NCI-H1417 treated with DMSO at 0.1 percent for 48 hours (cell line): ENCODE measurements at places on chromosomes 5 and 9.

DNA sequence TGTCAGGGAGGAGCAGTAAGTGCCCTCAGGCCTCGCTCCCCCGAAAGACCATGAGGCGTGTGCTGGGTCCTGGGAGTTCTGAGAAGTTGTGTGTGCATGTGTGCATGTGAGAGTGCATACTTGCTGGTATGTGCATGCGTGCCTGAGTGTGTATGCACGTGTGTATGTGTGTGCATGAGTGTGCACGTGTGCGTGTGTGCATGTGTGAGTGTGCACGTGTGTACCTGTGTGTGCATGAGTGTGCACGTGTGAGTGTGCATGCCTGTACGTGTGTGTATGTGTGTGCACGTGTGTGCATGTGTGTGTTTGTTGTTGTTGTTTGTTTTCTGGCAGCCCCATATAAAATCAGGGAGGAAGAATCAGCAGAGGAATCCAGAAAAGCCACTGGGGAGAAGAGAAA lies 426.7 kb downstream of the IRX2 start:
- DNase-seq = no peak

GRCh38 chr5:133652951-133653759 lies 40.8 kb upstream of the FSTL4 start:
- no peak for DNase-seq

DNA sequence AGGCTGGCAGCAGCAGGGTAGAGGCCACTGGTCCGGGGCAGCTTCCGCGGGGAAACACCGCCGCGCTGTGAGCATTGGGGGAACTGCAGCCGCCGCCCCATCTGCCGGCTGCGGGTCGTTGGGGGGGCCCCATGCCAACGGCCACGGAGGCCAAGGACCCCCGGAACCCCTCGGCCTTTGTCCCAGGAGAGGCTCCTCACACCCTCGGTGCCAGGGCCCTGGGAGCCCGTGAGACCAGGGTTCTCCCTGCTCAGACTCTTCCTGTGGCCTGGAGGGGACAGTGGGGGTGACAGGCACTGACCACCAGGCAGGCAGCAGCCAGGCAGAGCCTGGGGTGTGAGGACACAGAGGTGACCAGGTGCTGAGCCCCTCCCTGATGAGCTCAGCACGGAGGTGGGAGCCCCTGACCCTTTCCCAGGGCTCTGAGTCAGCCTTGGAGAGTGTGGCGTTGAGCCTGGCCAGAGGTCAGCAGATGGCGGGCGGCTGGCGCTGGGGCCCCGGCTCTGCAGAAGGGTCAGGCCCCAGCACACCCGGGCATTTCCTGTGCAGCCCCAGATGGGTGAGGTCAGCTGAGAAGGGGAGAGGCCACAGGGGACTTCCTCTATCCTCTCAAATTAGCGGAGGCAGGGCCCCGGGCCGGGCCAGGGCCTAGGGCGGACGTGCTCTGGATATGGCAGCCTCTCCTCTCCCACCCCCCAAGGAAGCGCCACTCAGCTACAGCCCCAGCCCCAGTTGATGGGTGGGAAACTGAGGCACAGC lies 17.9 kb upstream of the EGFL7 start:
- DNase-seq = no peak

DNA sequence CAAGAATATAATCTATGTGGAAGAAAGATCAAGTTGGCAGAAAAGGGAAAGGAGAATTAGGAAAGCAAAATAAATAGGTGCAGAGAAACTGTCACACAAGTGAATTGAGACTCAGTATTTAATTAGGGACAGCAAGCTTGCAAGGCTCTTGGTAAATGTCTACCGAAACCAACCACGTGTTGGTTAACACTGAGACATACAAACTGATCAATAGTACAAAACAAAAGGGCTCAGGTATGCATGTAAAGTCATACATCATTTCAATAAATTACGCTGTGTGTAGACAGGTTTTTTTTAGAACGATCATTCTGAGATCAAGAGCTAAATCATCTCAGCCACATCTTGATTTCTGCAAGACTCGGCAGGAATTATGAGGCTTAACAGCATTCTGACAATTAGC lies 225.4 kb downstream of the EBF1 start:
- DNase-seq = no peak

- DNase-seq = no peak
Measured at GRCh38 chr9:113519426-113520108, 56.0 kb downstream of the RGS3 start.

DNA sequence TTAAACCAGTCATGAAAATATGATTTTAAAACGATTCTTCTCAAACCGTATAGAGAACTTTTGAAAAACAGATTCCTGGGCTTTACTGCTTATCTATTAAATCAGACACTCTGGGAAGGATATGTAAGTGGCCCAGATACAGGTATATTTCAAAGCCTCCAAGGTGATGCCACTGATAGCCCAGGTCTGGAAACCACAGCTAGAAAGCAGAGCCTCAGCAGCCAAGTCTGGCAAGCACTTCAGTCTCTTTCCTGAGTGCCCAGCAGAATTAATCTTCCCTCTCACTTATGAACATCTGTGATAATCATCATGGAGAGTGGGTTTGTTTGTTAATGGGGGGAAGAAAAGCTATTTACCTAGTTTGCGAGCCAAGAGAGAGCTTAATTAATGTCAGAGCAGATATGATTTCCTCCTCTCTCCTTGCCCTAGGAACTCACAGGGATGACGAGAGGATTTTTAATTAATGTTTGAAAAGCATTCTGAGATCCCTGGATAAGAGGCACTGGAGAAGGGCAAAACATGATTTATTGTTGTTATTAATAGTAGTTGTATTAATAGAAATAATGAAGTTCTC lies 368.4 kb downstream of the TLE1 start:
- DNase-seq = peak; percentile 40

DNA sequence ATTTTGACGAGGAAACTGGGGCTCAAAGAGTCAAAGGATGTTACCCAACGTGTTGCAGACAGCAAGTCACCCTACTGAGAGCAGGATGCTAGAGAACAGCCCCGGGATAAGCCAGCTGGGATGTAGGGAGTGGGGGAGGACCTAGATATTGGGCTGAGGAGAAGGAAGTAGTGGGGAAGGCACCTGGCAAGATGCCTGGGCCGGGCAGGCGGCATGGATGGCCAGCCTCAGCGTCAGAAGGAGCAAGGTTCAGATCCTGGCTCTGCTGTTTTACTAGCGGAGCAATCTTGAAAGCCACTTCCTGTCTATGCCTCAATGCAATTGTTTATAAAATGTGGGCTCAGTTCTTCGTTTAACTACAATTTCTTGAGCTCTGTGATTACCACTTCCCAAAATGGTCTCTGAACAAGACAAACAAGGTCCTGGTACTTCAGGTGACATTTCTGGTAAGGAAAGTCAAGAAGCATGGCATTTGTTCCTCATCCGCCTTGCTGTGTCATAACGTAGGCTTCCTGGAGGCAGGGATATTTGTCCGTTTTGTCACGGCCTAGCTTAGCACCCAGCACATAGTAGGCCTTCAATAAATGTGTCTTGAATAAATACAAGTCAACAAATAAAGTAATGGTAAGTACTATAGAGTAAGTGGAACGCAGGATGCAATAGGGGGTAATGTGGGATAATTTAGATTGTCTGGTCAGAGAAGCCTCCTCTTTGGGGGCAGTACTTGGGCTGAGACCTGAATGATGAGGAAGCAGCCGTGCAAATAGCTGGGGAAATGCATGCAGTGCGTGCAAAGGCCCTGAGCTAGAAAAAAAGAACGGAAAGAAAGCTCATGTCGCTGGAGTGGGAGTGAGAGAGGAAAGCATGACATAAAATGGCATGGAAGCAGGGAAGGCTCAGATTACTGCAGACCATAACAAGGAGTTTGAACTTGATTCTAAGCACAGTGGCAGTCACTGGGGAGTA lies 70.5 kb downstream of the SMIM23 start:
- no peak for DNase-seq

DNA sequence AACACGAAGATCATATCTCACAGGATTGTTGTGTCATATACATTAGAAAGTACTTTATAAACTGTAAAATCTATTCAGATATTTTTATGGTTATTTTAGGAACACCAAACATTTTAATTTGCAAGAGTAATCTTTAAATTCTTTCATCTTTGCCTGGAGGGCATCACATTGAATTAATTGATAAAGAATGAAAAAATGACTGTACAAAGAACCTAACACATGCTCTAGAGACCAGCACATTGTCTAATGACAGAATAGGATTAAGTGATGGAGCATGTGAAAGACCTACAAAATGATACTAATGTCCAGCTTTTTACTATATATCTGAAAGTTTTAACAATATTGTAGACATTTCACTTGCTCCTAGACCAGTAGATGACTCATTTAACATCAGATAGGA lies 88.0 kb downstream of the ZSWIM6 start:
- no peak for DNase-seq

DNA sequence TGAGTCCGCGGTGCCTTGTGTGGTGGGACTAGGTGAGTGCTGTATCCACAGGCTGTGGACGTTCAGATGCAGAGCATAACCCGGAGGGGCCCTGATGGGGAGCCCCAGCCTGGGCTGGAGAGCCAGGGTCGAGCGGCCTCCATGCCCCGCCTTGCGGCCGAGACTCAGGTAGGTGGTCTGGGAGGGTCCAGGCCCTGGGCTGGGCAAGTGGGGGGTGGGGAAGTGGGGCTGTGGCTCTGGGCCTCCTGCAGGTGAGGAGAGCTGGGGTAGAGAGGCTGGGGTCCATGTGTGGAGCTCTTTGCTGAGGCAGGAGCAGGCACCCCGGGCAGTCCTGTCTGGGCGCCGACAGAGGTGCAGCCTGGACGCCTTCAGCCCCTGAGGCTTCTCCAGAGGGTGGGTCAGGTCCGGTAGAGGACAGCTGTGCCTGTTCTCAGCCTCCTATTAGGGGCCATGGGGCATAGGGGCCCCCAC lies 241.1 kb downstream of the CACNA1B start:
- DNase-seq = no peak

GRCh38 chr5:52829664-52830063 lies 41.9 kb downstream of the ITGA1 start:
- no peak for DNase-seq

DNA sequence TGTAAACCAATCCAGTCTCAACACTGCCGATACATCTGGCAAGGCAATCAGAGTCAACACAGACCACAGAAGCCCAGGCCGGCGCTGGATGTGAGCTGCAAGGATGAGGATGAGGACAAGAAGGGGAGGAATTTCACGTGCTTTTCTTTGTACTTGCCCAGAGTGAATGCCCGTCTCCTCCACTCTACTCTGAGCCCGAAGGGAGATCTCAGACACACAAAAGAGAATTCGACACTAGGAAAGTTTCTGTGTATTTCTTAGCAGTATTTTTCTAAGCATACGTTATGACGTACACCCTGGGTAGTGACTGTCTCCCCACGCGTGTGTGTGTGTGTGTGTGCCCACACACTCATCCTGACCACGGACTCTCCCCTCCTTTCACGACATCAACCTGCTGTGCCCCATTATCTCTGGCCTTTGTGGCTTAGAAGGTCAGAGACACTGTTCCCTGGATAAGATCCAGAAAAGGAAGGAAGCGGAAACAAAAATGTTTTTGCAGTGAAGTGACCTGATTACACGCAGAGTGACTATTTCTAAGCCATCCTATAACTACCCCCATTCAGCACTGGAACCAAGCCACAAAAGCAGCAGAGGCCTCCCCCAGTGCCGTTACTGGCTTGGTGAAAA lies 227.3 kb upstream of the DAPK1 start:
- DNase-seq = no peak

GRCh38 chr5:23930985-23931384 lies 423.6 kb downstream of the PRDM9 start:
- DNase-seq = no peak

DNA sequence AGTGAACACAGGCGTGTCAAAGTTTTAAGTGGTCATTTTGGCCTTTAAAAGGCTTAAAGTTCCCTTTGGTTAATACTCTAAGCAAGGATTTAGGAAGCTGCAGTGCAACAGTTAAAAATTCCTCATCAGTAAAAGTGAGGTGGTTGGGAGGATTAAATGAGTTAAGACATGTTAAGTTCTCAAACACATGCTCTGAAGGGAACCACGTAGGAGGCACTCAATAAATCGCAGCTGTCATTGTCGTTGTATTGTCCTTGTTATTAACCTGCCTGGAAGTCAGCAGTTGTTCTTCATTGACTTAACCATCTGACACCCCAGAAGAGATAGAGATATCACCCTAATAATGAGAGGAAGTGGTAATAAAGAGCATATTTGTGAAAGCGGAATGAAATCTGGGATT lies 247.5 kb downstream of the MARCHF11 start:
- DNase-seq = no peak

GRCh38 chr5:67577424-67577823 lies 380.8 kb upstream of the CD180 start:
- peak; percentile 7 for DNase-seq

DNA sequence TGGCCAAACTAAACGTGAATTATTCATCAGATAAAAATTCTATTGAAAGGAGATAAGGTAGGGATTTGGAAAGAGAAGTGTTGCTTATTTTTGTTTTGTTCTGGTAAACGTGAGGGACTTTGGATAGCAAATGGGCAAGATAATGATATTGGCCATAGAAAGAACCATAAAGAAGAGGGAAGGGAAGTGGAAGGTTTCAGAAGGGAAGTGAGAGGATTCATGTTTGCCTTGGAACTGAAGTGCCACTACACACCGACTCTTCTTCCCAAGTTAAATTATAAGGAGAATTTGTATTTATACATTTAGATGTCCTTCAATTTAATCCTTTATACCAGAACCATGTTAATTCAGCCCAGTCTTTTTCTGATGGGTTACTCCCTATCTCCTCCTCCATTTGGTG lies 42.1 kb upstream of the TAF11L2 start:
- DNase-seq = no peak

DNA sequence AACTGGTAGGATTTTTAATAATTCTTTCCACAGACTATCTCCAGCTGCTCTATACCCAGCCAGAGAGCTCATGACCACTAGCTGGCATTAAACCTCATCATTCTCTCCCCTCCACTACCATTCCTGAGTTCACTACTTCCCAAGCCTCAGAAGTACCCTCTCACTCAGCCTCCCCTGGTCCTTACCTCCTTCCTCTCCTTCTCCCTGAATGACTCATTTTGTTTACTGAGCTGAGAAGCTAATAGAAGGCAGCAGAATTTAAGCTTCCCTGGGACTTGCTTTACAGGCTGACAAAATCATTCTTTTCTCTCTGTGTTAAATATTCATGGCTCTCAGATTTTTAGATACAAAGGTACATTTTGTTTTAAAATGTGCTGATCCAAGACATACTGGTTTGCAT lies 305.4 kb downstream of the TLR4 start:
- no peak for DNase-seq

DNA sequence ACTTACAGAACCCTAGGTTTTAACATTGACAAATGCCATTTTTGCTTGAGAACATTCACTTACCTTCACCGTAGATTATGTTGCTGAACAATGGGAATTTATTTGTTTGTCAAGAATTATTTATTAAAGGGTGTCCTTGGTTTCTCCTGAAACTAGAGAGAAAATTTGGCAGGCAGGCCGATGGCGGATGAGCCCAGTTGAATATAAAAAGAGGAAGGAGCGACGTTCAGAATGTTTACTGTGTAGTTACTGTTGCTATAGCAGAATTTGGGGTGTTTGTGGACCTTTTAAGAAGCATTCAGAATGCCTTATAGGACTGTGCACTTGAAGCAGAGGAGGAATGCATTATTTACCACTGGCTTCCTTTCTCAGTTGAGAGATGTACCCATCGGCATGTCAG lies 268.2 kb downstream of the CDH10 start:
- DNase-seq = no peak
